Stimulated activated CD4-positive, alpha-beta T cell treated with anti-CD3 and anti-CD28 coated beads, Interleukin-1b, Interleukin-23, amount 100 ng/mL, for 48 hours (primary cell): ENCODE measurements at places on chromosomes 6 and 20.

DNA sequence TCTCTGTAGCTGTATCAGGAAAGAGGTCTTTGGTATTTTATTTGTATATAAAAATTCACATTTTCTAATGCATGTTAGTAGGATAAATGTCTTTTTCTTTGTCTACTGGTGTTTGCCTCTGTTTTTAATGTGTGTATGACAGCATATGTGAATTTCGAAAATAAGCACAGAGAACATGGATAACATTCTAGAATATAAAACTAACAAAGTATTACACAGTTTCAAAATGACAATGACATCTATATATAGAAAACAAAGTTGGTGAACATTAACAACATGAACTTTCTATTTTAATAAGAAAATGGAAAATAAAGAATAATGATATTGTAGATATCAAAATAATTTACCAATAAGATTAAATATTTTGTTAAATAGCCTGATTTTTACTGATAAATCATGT, 608.0 kb downstream of the COL12A1 start:
- DNase-seq: no peak

DNA sequence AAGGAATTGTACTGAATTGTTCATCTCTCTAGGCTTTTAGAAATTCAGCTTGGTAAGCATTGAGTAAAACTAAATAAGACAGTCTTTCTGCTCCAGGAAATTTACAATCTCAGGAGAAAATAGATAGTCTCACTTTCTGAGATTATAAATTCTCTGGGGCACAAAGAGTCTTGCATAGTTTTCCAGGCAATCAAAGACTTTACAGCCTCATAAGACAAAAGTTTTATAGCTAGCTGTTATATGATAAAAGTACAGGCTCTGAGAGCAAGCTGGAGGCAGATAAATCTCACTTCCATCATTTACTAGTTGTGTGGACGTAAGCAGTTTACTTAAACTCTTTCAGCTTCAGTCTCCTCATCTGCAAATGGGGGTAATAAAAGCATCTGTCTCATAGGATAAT, 11.4 kb downstream of the FRK start:
- no peak for DNase-seq

DNA sequence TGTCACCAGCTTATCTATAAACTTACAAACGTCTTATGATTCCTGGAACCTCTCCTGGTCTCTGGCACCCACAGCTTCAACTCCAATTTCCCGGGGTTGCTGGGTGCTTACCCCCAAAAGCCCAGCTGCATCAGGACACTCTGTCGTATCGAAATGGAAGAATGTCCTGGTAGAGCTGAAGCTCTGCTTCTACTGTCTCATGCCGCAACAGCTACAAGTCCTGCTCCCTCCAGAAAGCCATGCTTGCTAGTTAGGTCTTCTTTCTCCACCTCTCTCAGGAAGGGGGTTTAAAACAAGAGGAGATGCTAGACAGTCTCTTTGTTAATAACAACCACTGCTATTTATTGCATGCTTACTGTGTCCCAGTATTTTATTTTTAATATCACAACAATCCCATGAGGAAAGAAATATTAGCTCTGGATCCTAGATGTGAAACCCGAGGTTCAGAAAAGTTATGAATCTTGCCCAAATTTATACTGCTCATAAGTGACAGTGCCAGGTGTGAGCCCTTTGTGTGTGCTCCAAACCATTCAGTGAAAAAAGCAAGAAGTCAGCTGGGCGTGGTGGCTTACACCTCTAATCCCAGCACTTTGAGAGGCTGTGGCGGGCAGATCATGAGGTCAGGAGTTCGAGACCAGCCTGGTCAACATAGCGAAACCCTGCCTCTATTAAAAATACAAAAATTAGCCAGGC, 82.3 kb upstream of the GCM1 start:
- DNase-seq: no peak

DNA sequence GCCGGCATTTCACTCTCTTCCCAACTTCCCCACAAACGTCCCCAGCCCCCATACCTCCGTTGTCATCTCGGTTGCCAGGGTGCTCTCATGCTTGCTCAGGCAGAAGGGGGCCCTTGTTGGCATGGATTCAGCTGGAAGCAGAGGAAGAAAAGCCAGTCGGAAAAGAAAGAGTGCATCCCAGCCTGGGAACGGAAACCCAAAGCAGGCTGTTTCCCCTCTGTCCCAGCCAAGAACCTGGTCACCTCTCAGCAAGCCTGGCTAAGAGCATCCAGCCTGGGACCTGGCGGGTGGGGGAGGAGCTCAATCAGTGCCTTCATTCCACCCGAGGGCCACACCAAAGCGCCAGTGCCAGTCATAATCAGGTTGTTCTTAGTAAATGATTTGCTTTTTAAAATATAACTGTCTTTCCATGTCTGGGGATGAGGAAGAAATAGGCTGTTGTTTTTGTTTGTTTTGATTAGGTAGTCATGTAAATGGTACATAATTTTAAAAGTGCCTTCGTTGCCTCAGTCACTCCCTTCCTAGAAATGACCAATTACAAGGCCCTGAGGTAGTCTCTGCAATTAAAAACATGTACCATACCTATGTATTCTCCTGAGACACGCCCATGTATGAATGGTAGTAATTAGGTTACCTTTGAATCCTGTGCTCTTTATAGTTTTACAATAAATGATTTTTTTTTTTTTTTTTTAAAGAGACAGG, 21.1 kb downstream of the CHMP4B start:
- DNase-seq: no peak

GRCh38 chr20:64095455-64095854, 11.3 kb upstream of the LKAAEAR1 start:
- no peak for DNase-seq

- DNase-seq: no peak
These were observed 112.5 kb downstream of the SCML4 start for GRCh38 chr6:107711412-107712236.

GRCh38 chr6:16974704-16975359, 127.0 kb upstream of the STMND1 start:
- no peak for DNase-seq

GRCh38 chr6:35170166-35170565, 29.0 kb upstream of the TCP11 start:
- DNase-seq: no peak

DNA sequence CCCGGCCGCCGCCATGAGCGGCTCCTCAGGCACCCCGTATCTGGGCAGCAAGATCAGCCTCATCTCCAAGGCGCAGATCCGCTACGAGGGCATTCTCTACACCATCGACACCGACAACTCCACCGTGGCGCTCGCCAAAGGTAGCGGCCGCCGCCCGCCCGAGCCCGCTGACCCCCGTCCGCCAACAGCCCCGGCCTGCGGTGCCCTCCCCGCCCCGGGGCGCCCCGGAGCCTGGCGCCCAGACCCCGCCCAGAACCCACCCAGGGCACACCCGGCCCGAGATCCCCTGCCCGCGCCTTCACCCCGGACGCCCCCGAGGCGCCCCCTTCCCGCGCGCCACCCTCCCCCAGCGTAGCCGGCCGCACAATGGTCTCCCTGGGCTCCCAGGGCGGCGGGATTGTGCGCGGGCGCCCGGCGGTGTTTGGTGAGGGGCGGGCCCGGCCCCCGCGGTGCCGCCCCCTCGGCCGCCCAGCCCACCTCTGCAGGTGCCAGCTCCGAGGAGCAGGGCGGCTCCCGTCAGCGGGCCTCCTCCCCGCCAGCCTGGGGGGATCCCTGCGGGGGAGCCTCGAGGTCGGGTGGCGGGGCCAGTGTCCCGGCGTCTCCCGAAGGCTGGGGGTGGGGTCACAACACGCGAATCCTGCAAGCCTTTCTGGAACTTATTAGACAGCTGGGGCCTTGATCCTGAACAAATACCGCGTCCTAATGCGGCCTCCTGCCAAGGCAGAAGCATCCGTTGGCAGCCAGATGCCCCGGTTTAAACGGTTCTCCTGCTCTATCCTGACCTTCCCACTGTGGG, 577 bp downstream of the LSM14B start:
- DNase-seq: no peak

DNA sequence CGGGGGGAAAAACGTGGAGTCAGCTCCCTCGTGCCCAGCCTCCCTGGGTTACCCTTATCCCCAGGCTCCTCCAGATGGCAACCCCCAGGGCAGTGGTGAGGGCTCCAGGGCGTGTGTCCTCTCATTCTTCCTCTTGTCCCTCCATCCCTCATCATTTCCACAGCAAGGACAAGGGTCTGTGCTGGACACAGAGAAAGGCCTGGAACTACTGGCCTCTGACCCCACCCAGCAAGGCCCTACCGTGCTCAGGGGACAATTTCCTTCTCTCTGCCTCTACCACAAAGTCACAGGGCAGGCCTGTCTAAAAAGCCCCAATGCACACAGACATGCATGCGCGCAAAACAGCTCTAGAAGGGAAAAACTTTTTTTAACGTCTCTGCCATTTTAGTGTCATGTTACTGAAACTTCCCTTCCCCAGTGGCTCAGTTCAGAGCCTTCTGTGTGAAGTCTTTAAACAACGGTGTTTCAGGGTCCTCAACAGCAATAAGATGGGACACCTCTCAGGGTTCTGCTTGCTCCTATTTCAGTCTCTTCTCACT, 1.1 kb upstream of the SLC35B2 start:
- no peak for DNase-seq

- DNase-seq: peak; percentile 63
These were observed 193.1 kb upstream of the SHLD1 start for GRCh38 chr20:5557123-5557522.

- DNase-seq: no peak
These were observed 60.5 kb upstream of the SAMD5 start for GRCh38 chr6:147447835-147448611.

- no peak for DNase-seq
These were observed 32.0 kb upstream of the SSTR4 start for GRCh38 chr20:23003077-23003635.

DNA sequence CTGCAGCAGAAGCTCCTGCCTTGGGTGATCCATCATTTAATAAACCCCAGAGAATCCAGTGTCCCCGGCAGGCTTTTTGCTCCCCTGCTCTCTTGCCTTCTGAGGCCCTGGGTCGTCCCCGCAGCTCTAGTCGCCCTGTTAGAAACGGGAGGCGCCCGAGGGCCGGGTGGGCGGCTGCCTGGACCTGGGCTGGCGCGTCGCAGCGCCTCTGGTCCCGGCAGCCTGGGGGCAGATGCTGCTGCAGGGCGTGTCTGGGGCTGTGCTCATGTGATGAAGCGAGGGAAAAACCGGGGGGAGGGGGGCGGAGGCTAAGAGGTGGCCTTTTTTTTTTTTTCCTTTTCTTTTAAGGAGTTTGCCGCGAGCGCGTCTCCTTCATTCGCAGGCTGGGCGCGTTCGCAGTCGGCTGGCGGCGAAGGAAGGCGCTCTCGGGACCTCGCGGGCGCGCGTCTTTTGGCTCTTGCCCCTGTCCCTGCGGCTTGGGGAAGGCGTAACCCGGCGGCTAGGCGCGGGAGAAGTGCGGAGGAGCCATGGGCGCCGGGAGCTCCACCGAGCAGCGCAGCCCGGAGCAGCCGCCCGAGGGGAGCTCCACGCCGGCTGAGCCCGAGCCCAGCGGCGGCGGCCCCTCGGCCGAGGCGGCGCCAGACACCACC, 394 bp downstream of the AKAP12 start:
- peak; percentile 52 for DNase-seq

DNA sequence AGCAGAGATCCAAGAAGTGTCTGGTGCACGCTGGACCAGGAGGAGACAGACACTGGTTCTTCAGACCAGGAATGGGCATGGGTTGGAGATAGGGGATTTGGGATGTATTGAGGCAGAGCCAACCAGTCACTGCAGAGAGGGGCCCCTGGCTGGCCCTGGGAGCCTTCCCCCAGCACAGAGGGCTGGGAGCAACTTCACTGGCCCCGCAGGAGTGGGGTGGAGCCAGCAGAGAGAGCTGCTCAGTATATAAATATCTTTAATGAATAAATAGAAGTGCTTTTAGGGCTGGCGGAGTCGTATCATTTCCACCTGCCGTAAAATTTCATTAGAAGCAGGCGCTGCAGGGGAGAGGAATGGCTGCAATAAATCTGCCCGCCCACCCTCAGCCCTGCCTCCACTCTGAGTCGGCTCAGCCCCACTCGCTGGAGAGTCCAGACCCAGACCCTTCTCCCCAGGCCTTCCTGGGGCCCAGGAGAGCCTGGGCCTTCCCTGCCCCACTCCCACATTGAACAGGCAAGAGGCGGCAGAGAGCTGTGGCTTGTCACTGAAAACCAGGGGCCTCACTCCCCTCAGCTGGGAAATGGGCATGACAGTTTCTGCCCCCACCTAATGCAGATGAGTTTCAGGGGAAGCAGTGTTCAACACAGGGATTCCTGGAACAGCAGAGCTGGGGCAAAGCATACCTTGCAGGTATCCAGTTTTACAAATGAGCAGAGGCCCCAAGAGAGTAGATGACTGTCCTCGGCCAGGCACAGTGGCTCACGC, 23.9 kb upstream of the VSTM2L start:
- DNase-seq: no peak

DNA sequence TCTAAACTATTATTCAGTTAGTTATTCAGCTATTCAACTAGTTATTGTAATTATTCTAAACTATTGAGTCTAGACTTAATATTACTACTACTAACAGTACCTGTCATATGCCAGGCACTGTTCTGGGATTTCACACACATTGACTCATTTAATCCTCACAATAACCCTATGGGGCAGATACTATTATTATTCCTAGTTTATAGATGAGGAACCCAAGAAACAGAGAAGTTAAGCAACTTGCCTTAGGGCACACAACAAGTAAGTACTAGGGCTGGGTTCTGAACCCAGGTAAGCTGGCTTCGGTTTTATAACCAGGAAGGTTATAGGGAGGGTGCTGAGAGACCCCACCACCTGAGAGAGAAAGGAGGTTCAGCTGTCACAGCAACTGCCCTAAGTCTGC, 7.8 kb downstream of the TEAD3 start:
- DNase-seq: no peak

DNA sequence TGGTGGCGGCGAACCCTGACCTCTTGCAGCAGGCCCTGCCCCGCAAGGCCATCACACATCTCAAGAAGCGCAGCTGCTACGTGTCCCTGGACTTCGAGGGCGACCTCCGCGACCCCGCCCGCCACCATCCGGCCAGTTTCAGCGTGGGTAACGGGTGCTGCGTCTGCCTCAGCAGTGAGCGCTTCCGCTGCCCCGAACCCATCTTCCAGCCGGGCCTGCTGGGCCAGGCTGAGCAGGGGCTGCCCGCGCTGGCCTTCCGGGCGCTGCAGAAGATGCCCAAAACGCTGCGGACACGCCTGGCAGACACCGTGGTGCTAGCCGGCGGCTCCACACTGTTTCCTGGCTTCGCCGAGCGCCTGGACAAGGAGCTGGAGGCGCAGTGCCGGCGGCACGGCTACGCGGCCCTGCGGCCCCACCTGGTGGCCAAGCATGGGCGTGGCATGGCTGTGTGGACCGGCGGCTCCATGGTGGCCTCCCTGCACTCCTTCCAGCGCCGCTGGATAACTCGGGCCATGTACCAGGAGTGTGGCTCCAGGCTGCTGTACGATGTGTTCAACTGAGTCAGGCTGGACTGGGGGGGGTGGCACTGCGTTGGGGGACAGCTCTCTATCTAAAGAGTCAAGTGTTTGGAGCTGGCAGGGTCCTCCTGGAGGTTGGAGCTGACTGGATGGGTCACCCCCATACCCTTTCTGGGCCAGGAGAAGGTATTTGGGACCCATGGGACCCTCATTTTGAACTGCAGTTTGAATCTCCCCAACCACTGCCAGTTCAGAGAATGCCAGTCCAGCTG, 1.1 kb downstream of the ACTL10 start:
- DNase-seq: peak; percentile 83

GRCh38 chr6:117829594-117830319, 77.3 kb upstream of the SLC35F1 start:
- DNase-seq: no peak

- no peak for DNase-seq
These were observed 14.4 kb downstream of the DLL1 start for GRCh38 chr6:170276369-170277057.

GRCh38 chr6:149209871-149210775, 107.4 kb upstream of the TAB2 start:
- no peak for DNase-seq
